ENCODE measurements at places on chromosomes 2 and 18.

DNA sequence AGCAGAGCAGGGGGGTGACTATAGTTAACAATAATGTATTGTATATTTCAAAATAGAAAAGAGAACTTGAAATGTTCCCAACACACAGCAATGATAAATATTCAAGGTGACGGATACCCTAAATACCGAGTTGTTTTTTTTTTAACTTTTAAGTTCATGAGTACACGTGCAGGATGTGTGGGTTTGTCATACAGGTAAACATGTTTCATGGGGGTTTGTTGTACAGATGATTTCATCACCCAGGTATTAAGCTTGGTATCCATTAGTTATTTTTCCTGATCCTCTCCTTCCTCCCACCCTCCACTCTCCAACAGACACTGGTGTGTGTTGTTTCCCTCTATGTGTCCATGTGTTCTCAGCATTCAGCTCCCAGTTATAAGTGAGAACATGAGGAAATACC lies 164.5 kb upstream of the DNMT3A start:
- DNase-seq, result no peak

GRCh38 chr2:74415762-74416395 lies 5.5 kb downstream of the C2orf81 start:
- no peak for DNase-seq

DNA sequence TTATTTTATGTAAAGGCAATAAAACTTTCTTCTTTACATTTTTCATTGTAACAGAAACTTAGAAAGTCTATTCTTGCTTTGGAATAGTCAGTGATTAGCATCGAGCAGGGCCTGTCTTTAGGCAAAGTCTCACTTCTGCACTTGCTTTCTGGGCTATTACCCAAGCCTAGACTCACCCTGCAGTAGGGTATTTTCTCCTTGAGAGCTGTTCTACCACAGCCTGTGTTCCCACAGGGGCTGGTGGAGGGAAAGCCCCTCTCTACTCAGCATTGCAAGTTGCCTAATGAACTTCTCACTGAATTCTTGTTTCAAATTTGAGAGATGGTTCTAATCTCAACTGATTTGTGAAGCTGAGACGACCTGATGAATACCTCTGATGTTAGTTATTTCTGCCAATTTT lies 111.7 kb upstream of the KLHL14 start:
- no peak for DNase-seq

DNA sequence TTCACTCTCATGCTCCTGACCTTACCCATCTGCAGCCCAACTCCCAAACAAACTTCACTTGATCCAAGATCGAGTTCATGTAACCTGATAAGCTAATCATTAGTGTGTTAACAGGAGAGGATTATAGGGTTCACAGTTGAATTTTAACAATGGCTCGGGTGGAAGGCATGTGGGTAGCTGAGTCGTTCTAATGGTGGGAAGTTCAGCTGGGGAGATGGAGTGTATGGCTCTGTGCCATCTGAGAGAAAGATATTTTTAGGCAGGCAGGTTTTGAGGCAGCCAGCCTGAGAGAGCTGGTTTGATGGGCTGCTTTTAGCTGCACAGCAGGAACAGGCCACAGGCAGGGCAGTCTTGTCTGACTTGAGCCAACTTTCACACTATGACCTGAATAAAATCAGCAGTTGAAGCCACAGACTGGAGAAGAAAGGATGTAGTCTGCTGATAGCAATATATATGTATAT lies 17.7 kb upstream of the NFE2L2 start:
- no peak for DNase-seq

Measured in central memory CD4-positive, alpha-beta T cell (primary cell).